GM23338 (cell line): ENCODE measurements at places on chromosomes 12 and 14.

DNA sequence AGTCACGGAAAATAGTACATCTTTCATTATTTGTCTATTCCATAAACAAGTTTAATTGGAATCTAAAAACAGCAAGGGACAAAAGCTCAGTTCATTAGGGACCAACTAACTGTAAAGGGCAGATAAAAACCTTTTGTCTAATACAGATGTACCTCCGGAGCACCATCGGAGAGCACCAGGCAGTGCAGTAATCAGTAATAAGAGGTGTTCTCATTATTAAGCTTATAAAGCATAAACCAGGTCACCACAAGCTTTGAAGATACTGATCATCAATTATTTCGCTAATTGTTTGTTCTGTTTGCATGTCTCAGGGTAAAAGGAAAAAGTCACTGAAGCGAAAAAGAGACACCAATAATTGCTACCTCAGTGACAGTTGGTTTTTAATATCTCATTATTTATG, 207.3 kb upstream of the PRKD1 start:
- no peak for DNase-seq

DNA sequence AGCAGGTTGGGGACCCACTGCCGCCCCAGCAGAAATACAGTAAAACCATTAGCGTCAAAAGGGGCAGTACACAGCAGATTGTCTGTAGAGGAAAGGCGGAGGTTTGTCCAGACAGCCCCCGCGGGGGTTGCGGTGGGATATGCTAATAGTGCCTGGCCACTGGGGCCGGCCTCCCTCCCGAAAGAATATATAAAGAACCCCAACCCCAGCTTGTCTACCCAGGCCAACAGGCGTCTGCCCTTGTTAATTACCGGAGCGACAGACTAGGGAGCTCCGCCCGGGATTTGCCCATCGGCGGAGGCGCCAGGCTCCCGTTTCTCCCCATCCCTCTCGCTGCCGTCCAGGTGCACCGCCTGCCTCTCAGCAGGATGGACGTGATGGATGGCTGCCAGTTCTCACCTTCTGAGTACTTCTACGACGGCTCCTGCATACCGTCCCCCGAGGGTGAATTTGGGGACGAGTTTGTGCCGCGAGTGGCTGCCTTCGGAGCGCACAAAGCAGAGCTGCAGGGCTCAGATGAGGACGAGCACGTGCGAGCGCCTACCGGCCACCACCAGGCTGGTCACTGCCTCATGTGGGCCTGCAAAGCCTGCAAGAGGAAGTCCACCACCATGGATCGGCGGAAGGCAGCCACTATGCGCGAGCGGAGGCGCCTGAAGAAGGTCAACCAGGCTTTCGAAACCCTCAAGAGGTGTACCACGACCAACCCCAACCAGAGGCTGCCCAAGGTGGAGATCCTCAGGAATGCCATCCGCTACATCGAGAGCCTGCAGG, at the start of gene MYF5:
MYF5 (plus strand) TSS at position 217 of the 774 bp plus-strand sequence; CDS start at position 369, 152 bp downstream.
- peak; percentile 12 for DNase-seq

GRCh38 chr14:23182372-23183157, 895 bp downstream of the SLC7A8 start:
- DNase-seq: peak; percentile 94

- DNase-seq: no peak
Measured at GRCh38 chr12:62758216-62758615, 176.7 kb downstream of the PPM1H start.
